ENCODE measurements at places on chromosomes 12 and 14.

DNA sequence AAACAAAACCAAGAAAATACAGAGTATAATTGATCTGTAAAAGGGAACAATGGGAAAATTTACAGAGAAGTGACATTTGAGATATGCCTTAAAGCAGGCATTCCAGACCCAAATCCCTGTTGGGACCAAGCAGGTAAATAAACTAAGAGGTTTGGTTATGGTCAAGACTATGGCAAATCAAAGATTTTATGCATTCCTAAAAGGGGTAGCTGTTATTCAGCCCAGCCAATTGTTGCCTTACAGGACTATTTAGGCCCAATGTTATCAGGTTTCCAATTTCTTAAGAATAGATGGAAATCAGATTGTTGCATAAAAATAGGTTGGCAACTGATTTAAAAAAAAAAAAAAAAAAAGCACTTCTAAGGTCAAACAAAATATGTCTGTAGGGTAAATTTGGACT is 5.3 kb downstream of the DNAI7 start:
- DNase-seq, result no peak

DNA sequence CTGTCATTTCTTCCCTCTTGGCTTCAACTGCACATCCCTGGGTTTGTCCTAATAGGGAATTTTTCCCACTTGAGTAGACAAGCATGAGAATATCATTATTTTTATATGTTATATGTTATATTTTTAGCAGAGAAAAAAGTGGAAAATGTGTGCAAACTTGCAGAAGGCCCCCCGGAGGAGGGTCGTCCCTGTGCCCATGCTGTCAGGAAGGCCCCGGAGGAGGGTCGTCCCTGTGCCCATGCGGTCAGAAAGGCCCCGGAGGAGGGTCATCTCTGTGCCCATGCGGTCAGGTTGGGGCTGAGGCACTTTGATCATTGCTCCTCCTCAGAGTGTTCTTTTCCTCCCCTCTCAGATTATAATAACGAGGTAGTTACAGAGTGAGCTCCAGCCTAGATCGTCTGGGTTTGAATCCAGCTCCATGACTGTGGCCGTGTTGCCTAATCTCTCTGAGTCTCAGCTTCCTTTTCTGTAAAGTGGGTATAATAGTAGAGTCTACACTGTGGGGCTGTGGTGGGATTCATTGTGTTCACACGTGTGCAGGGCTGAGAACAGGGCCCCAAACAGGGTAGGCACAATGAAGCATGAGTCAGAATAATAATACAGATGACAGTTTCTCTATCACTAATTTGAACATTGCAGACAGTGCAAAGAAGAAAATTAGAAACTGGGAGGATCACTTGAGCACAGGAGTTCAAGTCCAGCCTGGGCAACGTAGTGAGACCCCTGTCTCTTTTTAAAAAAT is 33.4 kb downstream of the ELK3 start:
- no peak for DNase-seq

- peak; percentile 4 for DNase-seq
These were observed 44.9 kb downstream of the ATP2B1 start for GRCh38 chr12:89663577-89664357.

GRCh38 chr12:105201299-105201698 is 34.7 kb downstream of the APPL2 start:
- DNase-seq, result no peak

GRCh38 chr12:69064734-69065443 is 131.9 kb upstream of the CPM start:
- no peak for DNase-seq

DNA sequence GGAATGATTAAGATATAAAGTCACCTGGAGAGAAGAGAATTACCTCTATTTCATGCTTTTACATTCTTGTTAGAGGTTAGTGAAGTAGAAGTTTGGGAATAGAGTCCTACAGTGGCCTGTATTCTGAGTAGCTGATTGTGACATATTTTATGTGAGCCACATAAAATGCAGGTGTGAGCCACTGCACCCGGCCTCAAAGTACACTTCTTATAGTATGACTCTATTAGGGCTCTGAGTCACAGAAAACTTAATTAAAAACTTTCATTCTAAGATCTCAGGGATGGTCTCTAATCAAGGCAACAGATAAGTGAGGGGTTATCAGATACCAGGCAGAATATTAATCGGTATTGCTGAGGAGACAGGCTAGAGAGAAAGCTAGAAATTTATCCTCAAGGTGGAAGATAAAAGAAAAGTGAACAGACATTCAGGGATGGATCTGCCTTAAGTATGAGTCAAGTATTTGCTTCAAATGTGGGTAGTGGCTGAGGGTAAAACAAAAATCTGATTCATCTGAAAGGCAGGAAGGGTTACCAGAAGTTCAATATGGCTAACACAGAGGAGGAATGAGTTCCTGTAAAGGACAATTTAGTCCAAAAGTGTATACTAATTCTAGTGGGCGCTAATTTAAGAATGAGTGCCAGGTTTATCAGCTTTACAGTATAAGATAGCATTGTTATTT is 5.5 kb upstream of the G2E3 start:
- DNase-seq, result no peak

DNA sequence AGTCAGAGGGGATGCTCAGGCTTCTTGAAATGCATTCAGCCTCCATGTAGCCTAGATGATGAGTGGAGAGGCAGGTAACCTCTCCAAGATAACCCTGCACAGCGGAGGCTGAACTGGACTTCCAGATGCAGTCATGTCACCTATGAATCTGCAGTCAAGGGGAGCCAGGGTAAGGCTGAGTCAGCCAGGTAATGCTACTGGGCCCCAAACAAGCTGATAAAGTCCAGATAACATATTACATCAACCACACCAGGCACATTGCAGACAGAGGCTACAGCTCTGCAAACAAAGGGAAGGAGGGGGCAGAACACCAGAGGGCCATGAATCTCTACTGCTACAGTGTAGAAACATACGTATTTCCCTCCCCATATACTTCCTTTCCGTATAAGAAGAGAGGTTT is 14.0 kb downstream of the RNASE9 start:
- DNase-seq, result no peak

- no peak for DNase-seq
These were observed 17.9 kb downstream of the FBRSL1 start for GRCh38 chr12:132507656-132508490.

- no peak for DNase-seq
These were observed 233.1 kb downstream of the FOXG1 start for GRCh38 chr14:28999656-29000055.

DNA sequence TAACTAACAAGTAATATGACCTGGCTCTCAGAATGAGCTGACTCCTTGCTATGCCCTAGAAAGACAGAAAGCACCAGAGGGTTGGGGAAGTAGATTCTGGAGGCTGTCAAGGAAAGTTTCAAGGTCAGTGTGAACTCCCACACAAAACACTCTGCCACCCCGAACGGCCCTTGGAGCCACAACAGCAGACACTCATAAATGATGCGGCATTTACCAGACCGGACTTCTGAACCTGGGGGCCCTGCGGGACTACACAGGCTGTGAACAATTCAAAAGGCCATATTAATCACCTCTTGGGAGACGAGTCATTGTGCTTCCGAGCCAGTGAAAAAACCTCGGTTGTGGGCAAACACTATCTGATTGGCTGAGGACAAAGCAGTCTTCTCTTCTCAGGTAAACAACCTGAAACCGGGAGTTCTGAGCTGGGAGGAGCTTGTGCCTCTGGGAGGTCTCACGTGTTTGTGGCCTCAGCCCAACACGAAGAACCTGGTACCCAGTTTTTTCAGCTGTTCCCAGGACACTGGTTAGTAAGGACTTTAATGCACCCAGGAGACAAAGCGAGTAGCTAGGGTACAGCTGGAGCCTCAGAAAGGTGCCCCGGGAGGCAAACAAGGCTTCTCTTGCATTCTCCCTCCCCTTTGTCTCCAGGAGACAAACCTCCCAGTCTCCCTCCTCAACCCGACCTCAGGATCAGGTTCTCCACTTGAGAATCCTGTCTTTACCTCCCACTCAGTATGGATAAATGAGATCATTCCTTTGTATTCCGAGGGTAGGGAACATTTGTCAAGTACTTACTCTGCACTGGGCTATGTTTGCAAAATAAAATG is 35.3 kb downstream of the VWF start:
- no peak for DNase-seq
